Kidney epithelial cell (primary cell): ENCODE measurements at places on chromosomes 11 and 22.

DNA sequence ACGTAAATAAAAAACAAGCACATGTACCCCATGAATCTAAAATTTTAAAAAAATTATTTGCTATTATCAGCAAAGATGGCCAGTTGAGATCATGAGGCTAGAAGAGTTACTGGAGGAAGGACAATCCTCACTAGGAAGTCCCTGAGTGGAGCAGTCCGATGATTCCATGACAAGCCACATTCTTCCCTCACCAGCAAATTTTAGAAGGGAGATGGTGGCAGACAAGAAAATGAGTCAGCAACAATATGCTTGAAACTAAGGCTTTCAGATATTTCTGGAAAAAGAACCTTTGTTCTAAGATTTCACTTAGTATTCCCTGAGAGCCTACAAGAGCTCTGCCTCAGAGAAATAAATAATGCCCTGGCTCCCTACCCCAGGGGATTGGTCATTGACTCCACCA lies 34.9 kb downstream of the P4HA3 start:
- DNase-seq: no peak

GRCh38 chr22:46855681-46856080 lies 93.2 kb downstream of the TBC1D22A start:
- no peak for DNase-seq

DNA sequence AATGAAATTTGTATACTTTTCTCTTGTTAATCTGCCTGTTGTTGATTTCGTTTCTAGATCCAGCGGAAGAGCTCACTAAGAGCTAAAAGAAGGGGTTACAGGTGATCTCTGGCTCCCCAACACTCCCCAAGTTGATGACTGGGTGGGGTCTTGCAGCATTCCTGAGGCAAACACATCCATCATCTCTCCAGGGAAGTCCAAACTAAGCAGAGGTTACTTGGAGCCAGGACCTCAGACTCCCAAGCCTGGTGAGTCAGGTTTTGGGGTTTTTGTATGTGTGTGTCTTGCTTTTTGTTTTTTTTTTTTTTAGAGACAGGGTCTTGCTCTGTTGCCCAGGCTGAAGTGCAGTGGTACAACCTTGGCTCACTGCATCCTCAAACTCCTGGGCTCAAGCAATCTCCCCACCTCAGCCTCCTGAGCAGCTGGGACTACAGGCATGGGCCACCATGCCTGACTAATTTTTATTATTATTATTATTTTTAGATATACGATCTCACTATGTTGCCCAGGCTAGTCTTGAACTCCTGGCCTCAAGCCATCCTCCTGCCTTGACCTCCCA lies 11.5 kb upstream of the RPS3 start:
- no peak for DNase-seq

DNA sequence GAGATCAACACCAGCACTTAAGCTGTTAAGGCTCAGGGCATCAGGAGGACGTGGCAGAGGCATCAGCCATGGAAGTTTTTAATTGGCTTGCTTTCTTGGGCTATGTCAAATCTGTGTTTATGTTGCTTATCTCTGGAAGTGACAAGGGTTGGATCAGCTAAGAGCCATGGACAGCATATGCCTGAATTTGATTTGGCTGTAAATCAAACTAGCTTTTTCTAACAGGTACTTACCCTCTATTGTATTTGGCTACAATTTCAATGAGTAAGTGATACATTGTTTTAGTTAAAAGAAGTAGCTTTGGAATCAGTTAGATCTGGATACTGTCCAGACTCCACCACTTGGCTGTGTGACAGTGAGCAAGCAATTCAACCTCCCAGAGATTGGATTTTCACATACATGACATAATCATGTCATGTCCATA lies 936.6 kb downstream of the OPCML start:
- DNase-seq: no peak

- no peak for DNase-seq
Observed at GRCh38 chr11:34105957-34106504, 602 bp downstream of the NAT10 start.

DNA sequence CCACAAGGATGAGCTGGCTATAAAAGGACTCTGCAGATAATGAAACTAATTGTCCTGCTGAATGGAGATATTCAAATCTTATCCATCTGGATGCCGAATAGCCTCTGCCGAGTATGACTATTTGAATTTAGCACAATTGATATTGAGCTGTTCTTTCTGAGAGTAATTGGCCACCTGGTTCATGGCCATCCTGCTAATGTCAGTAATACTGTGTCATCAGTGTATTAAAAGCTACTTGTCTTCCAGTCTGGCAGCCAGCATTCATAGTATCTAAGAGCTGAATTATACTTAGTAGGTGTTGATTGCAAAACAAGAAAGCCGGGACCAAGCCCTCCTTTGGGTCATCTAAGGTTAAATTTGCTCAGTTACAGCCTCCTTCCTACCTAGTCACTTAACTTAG lies 310.7 kb upstream of the NCAM1 start:
- DNase-seq: no peak

GRCh38 chr22:50399751-50400331 lies 56.7 kb downstream of the PPP6R2 start:
- DNase-seq: no peak

DNA sequence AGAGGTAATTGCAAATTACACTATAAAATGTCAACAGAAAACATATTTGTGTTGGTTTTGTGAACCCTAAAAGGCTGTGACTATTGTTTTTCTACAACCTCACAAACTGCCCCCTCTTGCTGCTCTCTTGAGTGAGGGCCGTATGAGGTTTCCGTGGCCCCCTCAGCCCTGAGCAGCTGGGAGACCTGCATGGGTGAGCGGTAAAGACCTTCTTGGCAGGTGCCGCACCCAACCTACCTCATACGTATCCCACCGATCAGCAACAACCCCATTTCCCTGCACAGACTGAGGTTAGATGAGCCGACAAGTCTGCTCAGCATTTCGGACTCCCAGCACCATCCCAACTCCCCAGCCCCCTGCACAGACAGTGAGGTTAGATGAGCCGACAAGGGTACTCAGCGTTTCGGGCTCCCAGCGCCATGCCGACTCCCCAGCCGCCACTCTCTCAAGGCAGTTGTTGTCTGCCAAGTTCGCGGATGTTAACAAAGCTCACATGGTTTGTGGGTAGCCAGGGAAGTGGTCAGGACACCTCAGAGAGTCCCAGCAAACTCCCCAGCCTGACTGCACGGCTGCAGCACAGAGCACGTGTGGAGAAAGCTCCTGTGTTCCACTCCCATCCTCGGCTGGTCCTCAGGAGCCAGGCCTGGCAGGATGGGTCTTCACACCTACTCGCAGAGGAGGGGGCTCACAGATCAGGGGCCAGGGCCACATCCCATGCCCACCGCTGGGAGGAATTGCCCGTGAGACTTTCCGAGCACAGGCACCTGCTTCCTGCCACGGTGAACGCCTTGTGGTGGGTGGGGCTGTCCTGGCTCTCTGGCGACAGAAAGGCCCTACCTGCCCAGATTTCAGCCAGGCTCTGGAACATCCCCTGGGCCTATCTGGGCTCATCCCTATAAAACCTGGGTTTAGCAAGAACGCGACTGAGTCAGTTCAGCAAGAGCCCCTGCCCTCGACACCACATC lies 502.9 kb downstream of the BRD1 start:
- DNase-seq: no peak
